ENCODE measurements at places on chromosomes 7 and 10. TPM values are rescaled to one million over a fixed set of nuclear protein-coding genes. Genes with fewer than 3 reads are reported as not detected.

NUTM2E gene
- total RNA-seq, result 0.31 TPM

CPN1 gene
- 0.26 TPM for total RNA-seq

STMP1 gene
- total RNA-seq, result 30.8 TPM

CYP3A7 gene
- total RNA-seq, result 0.06 TPM

TEX47 gene
- not detected for total RNA-seq

XRCC2 gene
- total RNA-seq, result 3.5 TPM

GIMAP1 gene
- not detected for total RNA-seq

CAMK2B gene
- total RNA-seq, result 0.12 TPM

CFAP70 gene
- 0.07 TPM for total RNA-seq

IFIT1 gene
- total RNA-seq, result 4.3 TPM

LIPM gene
- not detected for total RNA-seq

SEMA3D gene
- 0.10 TPM for total RNA-seq

FFAR4 gene
- total RNA-seq, result 0.13 TPM

CDK14 gene
- total RNA-seq, result 0.14 TPM

ABI1 gene
- total RNA-seq, result 50.8 TPM

CYP26C1 gene
- total RNA-seq, result not detected
